ENCODE measurements at places on chromosomes 6 and 20. TPM values are rescaled to one million over a fixed set of nuclear protein-coding genes. Genes with fewer than 3 reads are reported as not detected.

GRCh38 chr6:145112711-145113148 lies 622.6 kb downstream of the EPM2A start:
- H3K4me1 ChIP-seq: peaks cover 3% of the 10 kb centered on the region
- peaks cover 5% of the 10 kb centered on the region for H3K27me3 ChIP-seq
- DNase-seq: no peak
- no peak overlapping the region for H3K27ac ChIP-seq

Gene ADAM33
- 34.7 TPM for total RNA-seq

DNA sequence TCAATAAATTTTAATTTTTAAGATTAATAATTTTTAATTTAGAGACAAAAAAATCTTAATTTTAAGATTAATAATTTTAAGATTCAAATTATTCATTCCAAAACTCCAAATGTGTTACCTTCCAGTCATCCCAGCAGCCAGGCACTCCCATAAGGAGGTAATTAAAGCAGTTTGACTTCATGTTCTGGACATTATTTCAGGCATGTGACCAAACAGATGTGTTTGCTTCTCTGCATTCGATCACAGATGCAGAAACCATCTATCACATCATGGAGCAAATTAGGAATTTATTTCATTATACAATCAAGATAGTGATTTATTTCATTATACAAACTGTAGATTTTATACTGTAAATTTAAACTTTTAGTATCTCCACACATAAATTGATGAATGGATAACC lies 150.3 kb downstream of the AKAP7 start:
- H3K36me3 ChIP-seq: peaks cover 7% of the 10 kb centered on the region
- no peak overlapping the region for H3K27ac ChIP-seq

DNA sequence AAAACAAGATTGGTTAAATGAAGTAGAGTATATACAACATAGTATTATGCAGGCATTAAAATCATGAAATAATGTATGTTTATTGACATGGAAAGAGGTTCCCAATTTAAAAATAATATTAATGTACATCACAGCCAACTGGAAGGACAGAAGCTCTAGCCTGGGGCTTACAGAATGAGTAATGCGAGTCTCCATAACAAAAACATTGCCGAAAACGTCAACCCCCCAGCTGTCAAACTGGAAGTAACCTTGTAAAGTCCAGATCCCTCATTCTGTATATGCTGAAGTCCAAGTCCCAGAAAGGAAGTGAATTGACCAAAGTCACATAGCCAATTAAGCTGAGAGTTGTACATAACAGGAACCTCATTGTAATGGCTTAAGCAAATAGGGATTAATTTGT lies 128.7 kb upstream of the ECI2 start:
- no peak for DNase-seq
- H3K27ac ChIP-seq: no peak overlapping the region
- peaks cover 12% of the 10 kb centered on the region for H3K27me3 ChIP-seq
- H3K36me3 ChIP-seq: no peaks in the 10 kb centered on the region
- H3K4me1 ChIP-seq: peaks cover 16% of the 10 kb centered on the region

Gene TFAP2C
- 92.9 TPM for total RNA-seq

- H3K27me3 ChIP-seq: no peaks in the 10 kb centered on the region
- peaks cover 20% of the 10 kb centered on the region for H3K4me1 ChIP-seq
- no peak for DNase-seq
- peaks cover 16% of the 10 kb centered on the region for H3K36me3 ChIP-seq
- H3K4me3 ChIP-seq: no peak overlapping the region
These were observed 70.5 kb downstream of the FAM217A start for GRCh38 chr6:4008324-4009047.

- H3K27me3 ChIP-seq: no peaks in the 10 kb centered on the region
- no peak for DNase-seq
- no peak overlapping the region for H3K4me3 ChIP-seq
- H3K4me1 ChIP-seq: no peaks in the 10 kb centered on the region
- no peaks in the 10 kb centered on the region for H3K36me3 ChIP-seq
- H3K27ac ChIP-seq: no peak overlapping the region
These were observed 631.4 kb downstream of the CDH26 start for GRCh38 chr20:60589623-60590022.

GRCh38 chr6:42434237-42434636 lies 17.5 kb downstream of the TRERF1 start:
- H3K4me1 ChIP-seq: peaks cover 6% of the 10 kb centered on the region
- no peak overlapping the region for H3K27ac ChIP-seq
- H3K27me3 ChIP-seq: no peaks in the 10 kb centered on the region

Gene HTR1B
- total RNA-seq: 11.4 TPM

GRCh38 chr20:48718786-48719578 lies 108.8 kb downstream of the PREX1 start:
- DNase-seq: no peak
- no peak overlapping the region for H3K4me3 ChIP-seq
- H3K4me1 ChIP-seq: peaks cover 47% of the 10 kb centered on the region
- no peaks in the 10 kb centered on the region for H3K27me3 ChIP-seq

- no peaks in the 10 kb centered on the region for H3K36me3 ChIP-seq
- no peaks in the 10 kb centered on the region for H3K4me1 ChIP-seq
- no peak overlapping the region for H3K27ac ChIP-seq
- H3K27me3 ChIP-seq: peaks cover 17% of the 10 kb centered on the region
- H3K4me3 ChIP-seq: no peak overlapping the region
These were observed 216.3 kb downstream of the SYNDIG1 start for GRCh38 chr20:24685736-24686135.

DNA sequence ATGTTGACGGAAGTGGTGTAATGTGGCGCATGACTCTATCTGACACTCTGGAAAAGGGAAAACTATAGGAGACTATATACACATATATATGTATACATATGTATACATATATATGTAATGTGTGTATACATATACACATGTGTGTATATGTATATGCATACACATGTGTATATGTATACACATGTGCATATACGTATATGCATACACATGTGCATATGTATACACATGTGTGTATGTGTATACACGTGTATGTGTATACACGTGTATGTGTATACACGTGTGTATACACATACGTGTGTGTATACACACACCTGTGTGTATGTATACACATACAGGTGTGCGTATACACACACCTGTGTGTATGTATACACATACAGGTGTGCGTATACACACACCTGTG lies 683.4 kb upstream of the FLRT3 start:
- no peak overlapping the region for H3K27ac ChIP-seq
- no peak overlapping the region for H3K4me3 ChIP-seq
- no peaks in the 10 kb centered on the region for H3K27me3 ChIP-seq
- H3K36me3 ChIP-seq: no peaks in the 10 kb centered on the region
- no peaks in the 10 kb centered on the region for H3K4me1 ChIP-seq
- DNase-seq: no peak

GRCh38 chr6:92289831-92290230 lies 1129.5 kb downstream of the EPHA7 start:
- DNase-seq: no peak
- H3K27ac ChIP-seq: no peak overlapping the region
- H3K36me3 ChIP-seq: no peaks in the 10 kb centered on the region

Gene BFSP1
- 13.8 TPM for total RNA-seq

DNA sequence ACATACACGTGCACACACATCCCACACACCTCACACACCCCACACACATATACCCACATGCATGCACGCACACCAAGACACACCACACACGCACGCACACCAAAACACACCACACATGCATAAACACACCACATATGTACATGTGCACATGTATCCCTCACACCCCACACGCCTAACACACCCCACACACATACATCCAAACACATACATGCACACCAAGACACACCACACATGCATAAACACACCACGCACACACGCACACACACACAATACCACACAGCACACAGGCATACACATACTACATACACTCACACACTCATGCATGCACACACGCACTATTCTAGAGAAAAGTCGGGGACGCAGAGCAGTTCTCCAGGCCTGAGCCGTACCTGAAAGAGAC lies 671.5 kb downstream of the PRKN start:
- H3K27me3 ChIP-seq: no peaks in the 10 kb centered on the region
- peaks cover 23% of the 10 kb centered on the region for H3K4me1 ChIP-seq
- no peak overlapping the region for H3K4me3 ChIP-seq
- no peak for DNase-seq

- DNase-seq: no peak
- H3K4me3 ChIP-seq: no peak overlapping the region
- H3K4me1 ChIP-seq: peaks cover 5% of the 10 kb centered on the region
These were observed 294.5 kb upstream of the PLCB4 start for GRCh38 chr20:8774412-8774811.

- H3K4me1 ChIP-seq: no peaks in the 10 kb centered on the region
- H3K4me3 ChIP-seq: no peak overlapping the region
- no peak overlapping the region for H3K27ac ChIP-seq
- DNase-seq: no peak
- no peaks in the 10 kb centered on the region for H3K36me3 ChIP-seq
These were observed 32.1 kb downstream of the C6orf141 start for GRCh38 chr6:49582529-49582928.

DNA sequence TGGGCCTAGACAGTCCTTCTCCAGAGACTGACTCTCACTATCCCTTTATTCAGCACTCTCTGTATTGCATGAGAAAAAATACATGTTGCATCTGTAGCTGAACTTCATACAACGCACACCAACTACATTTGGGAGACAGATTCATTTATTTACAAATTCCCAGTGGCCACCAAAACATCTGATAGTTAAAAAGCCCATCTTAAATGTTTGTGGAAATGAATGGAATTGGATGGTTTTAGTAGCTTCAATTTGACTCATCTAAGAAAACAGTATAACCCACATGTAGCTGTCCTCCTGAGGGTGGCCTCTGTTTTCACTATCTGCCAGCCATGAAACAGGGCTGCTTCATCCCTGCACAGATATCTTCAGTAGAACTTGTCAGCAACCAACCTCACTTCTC lies 116.3 kb downstream of the PCSK2 start:
- H3K36me3 ChIP-seq: no peaks in the 10 kb centered on the region
- no peak overlapping the region for H3K4me3 ChIP-seq
- no peak overlapping the region for H3K27ac ChIP-seq
- no peak for DNase-seq

All from osteocyte (in vitro differentiated cells).